ENCODE measurements at places on chromosomes 4 and X. TPM values are rescaled to one million over a fixed set of nuclear protein-coding genes. Genes with fewer than 3 reads are reported as not detected.

Gene SPANXN3
- not detected for total RNA-seq

Gene COL4A5
- total RNA-seq = not detected

Gene ADAMTS3
- not detected for total RNA-seq

Gene MTMR8
- 5.9 TPM for total RNA-seq

Gene BMPR1B
- total RNA-seq = not detected

Gene LAS1L
- total RNA-seq = 56.7 TPM

Gene SYTL4
- not detected for total RNA-seq

Gene CABS1
- not detected for total RNA-seq

Gene STOX2
- total RNA-seq = not detected

Gene KLB
- total RNA-seq = not detected

Gene GPR34
- total RNA-seq = 0.26 TPM

Gene GUCY1B1
- total RNA-seq = 0.11 TPM

Gene CHRNA9
- not detected for total RNA-seq

Gene PRKX
- total RNA-seq = 64.8 TPM

Gene CCSER1
- total RNA-seq = 0.64 TPM

Gene GAB1
- total RNA-seq = 0.32 TPM

Gene ALAS2
- total RNA-seq = not detected

Gene TEX13C
- not detected for total RNA-seq

Gene SPATA18
- total RNA-seq = 0.13 TPM

Gene TLR3
- total RNA-seq = not detected

Gene PTTG2
- 0.39 TPM for total RNA-seq

Gene ASB9
- 3.1 TPM for total RNA-seq

Gene TDO2
- total RNA-seq = not detected

Measured in activated T-helper 17 cell treated with anti-CD3 and anti-CD28 coated beads, Interleukin-2, amount 50 U/mL, for 72 hours (primary cell).